ENCODE measurements at places on chromosomes 5 and 9.

GRCh38 chr5:180304431-180305375 is 12.8 kb upstream of the MAPK9 start:
- DNase-seq: peak; percentile 74

DNA sequence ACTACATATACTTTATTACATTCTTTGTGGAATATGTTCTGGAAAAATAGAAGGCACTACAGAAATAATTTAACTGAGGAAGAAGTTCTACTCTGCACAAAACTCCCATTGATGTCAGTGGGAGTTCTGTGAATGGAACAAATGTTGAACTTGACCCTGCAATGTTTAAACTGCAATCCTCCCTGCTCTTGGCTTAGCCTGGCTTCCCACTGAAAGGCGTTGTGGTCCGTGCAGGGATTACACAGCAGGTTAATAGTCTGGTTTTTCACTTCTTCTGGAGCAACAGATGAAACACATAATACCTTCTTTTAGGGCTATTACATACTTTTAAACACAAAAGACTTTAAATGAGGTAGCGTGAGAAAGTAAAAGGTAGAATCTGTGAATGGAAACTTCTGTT is 12.9 kb upstream of the ERBIN start:
- DNase-seq: no peak

DNA sequence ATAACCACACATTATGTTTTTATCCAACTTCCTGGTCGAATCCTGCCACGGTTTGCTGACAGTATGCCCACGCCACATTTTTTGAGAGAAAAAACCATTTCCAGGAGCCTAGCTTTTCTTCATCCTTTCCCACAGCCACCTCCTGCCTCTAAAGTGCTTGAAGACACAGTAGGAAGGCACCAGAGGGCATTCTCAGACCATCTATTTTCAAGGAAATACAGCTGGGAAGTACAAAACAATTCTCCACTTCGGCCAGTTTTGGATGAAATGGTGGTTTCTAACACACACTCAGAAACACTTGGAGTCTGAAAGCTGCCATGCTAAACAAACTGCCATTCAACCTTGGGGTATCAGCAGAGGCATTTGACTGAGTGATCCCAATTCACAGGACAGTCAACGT is 86.3 kb upstream of the RPS23 start:
- DNase-seq: peak; percentile 33

GRCh38 chr9:114450833-114451706 is 54.2 kb downstream of the WHRN start:
- no peak for DNase-seq

DNA sequence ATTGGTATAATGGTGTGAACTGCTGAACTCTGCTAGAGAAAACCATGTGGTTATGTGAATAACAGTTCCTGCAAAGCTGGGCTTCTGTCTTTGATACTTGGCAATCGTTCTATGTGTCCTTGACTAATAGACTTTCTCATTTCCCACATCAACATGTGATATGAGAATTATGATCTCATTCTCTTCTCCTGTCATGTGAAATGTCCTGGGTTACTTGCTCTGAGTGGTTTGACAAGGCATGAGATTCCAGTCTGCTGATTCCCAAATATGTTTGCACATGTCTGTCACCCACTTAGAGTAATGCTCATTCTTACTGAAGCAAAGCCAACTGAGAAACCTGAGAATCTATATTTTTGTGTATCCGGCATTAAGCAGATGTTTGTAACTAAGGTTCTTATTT is 141.2 kb downstream of the PARP8 start:
- no peak for DNase-seq

- DNase-seq: no peak
Measured at GRCh38 chr5:132394667-132395259, 25.3 kb downstream of the SLC22A5 start.

- no peak for DNase-seq
Measured at GRCh38 chr5:119342406-119342805, 13.4 kb upstream of the TNFAIP8 start.

DNA sequence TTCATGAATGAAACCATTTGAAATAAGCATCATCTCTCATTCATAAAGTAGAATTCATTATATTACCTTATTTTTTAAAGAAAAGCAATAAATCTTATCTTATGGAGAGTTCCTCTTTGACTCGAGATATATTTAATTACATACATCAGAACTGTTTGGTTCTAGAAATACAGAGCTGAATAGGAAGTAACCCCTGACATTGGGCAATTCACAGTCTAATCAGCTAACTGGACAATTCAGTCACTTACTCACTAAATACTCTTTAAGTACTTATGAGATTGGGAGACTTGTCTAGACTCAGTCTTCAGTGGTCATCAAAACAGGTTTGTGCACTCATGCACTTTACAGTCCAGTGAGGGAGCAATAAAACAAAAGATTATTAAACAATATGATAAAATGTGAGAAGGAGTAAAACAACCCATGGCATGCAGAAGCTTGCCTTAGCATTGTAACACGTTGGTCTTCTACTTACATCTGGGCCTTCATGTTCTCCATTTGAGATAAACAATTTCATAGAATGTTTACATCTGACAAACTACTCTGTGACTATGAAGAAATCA is 11.5 kb upstream of the FBXO38 start:
- DNase-seq: no peak

GRCh38 chr5:3598769-3599211 is 3.2 kb downstream of the IRX1 start:
- DNase-seq: peak; percentile 12

GRCh38 chr9:83701769-83702168 is 6.0 kb downstream of the UBQLN1 start:
- DNase-seq: no peak

DNA sequence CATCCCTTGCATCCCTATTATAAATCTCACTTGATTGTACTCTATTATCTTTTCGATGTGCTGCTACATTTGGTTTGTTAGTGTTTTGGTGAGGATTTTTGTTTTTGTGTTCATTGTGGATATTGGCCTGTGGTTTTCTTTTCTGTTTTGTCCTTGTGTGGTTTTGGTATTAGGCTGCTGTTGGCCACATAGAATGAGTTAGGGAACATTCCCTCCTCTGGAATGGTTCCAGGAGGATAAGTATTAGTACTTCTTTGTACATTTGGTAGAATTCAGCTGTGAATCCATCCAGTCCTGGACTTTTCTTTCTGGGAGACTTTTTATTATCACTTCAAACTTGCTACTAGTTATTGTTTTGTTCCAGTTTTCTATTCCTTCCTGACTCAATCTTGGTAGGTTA is 287.2 kb downstream of the CWC27 start:
- DNase-seq: no peak

- no peak for DNase-seq
Measured at GRCh38 chr5:51860532-51861018, 477.3 kb downstream of the ISL1 start.

DNA sequence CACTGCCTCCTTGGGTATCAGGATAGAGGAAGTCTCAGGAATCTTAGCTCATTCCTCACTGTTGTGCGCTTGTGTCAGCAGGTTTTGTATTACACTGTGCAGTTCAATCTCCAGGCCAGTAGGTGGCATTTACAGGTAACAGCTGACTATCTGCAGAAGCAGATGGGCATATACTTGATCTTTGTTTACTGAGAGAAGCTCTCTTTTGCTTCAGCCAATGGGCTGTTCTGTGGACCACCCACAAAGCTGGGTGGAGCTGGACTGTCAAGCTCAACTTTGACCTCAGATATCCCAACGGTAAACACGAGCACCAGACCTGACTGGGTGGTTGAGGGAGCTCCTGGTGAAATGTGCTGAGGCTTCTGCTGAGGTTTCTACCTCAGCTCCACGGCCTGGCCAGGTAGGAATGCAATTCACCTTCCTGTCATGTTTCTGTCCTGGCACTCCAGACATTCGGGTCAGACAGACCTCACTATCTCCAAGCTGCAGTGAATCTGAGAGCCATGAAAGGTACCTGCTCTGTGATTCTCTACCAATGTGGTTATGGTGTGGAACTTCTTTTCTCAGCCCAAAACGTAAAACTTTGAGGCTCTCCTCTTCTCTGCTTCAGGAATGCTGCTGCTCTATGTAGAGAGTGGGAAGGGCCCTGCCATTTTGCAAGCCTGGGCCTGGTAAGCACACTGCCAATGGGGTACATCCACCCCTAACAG is 167.9 kb upstream of the ACTBL2 start:
- peak; percentile 5 for DNase-seq

GRCh38 chr9:103116246-103116645 is 121.1 kb downstream of the CYLC2 start:
- no peak for DNase-seq

- no peak for DNase-seq
Measured at GRCh38 chr9:11946531-11946930, 746.7 kb upstream of the TYRP1 start.

DNA sequence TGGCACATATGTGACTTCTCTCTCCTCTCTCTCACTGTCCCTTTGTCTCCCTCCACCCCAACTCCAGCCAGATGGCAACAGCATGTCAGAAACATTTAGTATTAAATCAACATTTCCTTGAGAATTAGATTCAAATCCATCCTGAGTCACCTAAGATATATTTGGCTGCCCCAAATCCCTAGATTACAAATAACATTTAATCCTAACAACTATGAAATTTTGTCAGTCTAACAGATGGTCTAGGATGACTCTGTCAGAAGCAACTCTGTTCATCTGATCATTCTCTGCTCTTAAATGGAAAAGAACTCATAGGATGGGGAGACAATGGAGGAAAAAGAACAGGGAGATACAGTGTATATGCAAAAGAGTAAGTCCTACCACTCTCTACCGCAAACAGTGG is 201.2 kb downstream of the TSSK1B start:
- no peak for DNase-seq

GRCh38 chr5:95871146-95871806 is 48.8 kb upstream of the GLRX start:
- DNase-seq: no peak

- no peak for DNase-seq
Measured at GRCh38 chr5:90626493-90626892, 67.9 kb downstream of the ADGRV1 start.

GRCh38 chr5:68875351-68875750 is 218.5 kb upstream of the SLC30A5 start:
- DNase-seq: no peak

GRCh38 chr9:86652736-86653135 is 294.6 kb downstream of the GAS1 start:
- DNase-seq: no peak

GRCh38 chr5:15737036-15737821 is 237.2 kb downstream of the FBXL7 start:
- DNase-seq: peak; percentile 76

DNA sequence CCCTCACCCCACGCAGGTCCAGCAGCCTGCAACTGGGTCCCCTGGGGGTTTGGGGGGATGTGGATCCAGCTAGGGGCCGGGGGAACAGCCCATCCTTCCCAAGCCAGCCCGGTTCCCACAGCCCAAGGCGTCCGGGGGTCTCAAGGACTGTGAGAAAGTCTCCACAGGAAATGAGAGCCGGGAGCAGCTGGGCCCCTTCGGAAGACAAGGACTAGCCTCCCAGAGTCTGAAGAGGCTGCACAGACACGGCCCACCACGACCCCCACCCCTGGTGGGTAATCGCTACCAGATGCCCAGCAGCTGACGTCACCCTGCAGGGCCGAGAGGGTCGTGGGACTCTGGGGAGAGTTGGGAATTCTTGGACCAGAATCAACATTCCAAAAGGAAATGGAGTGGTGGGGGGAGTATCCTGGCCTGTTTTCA is 10.5 kb downstream of the SH2D3C start:
- peak; percentile 57 for DNase-seq

DNA sequence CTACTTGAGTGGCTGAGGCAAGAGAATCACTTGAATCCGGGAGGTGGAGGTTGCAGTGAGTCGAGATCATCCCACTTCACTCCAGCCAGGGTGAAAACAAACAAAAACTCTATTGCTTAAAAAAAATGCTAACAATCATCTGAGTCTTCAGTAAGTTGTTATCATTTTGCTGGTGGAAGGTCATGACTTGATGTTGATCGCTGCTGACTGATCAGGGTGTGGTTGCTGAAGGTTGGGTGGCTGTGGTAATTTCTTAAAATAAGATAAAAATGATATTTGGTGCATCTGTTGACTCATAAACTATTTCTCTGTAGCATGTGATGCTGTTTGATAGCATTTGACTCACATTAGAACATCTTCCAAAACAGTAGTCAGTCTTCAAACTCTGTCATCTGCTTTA is 349.4 kb upstream of the PAPPA start:
- no peak for DNase-seq

- no peak for DNase-seq
Measured at GRCh38 chr5:42089705-42090104, 164.6 kb downstream of the FBXO4 start.

DNA sequence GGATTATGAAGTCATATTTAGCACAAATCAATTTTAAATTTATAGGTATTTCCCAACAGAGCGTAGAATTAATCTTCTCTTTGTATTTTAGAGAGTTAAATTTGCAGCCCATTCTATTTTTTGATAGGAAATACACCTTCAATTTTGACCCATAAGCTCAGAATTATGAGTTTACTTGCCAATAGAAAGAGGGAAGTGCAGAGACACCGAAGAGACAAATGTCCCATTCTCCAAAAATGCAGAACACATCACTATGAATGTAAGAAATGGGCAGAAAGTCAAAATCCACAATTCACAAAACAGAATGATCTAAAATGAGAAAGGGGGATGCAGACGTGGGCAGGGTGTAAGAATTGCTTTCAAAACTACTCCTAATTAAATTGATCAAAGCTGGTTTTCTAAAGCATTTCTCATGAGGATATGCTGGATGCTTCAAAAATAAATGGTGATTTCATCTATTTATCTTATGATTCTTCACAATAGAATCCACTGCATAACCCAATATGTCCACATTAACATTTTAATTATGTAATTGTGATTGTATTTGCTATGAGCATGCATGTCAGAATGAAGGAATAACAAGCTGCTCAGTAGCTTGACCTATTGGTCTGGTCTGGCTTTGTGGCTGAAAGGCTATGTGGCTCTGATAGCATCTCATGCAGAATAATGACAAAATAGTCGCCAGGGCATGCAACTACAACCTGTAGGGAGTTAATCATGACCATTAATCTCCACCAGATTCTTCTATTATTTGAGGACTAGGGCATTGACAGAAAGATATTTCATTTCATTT is 550.1 kb upstream of the CDH18 start:
- DNase-seq: no peak

DNA sequence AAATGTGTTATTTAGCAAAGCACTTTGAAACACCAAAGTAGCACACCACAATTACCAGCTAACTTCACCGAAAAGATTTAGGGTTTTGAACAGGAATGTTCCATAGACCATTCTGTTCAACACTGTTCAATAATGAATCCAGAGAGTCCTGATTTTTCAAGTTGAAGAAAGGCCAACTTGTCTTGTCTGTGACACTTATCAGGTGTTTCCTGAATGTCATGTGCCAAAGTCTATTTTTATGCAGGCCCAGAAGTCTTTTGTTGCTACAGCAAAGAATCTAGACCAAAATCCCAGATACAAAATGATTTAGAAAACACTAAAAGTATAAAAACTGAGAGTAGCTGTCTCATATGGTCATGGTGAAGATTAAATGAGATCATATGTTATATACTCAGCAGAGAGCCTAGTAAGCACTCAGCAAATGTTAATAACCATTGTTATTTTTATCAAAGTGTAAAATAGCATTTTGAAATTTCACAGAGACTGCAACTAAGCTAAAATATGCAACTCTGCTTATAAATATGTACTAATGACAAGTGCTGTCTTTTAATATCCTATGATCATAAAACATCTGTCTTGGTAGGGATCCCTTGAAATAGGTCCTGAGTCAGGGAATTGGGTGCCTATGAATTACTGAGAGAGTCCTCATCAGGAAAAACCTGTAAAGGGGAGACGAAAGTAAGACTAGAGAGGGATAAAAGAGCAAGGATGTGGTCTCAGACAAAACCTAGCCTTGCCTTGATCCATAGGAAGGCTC is 122.4 kb upstream of the SLC12A2 start:
- DNase-seq: no peak
